ENCODE measurements at places on chromosomes 16 and 17.

DNA sequence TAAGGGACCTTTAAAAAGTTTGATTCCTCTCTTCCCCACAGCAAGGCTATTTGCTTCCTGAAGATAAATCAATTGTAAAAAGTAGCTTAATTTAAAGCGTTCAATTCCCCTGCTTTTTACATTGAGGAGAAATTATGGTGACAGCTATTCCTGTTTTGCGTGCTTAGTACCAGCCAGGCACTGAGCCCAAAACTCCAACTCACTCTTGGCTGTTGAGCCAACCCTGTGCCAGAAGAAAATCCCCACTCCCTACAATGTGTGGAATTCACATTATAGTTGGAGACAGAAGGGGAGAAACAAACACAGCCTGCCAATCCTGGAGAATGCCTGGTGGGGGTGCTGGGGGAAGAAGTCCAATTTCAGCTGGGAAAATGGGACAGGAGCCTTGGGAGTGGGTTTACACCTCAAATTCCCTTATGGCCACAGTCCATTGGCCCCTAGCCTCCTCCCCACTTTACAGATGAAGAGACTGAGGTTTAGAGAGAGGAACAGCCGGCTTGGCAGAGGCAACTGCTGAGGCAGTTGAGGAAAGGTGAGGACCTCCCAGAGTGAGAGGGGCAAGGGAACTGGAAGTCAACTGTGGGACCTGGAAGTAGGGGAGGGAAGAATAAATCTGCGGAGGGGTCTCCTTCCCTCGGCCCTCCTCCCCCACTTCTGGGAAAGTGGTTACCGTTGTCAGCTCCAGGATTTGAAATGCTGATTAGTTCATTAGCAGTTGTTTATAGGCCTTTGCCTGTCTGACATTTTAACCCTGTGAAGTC, 26.1 kb downstream of the CDH1 start:
- no peak for DNase-seq

DNA sequence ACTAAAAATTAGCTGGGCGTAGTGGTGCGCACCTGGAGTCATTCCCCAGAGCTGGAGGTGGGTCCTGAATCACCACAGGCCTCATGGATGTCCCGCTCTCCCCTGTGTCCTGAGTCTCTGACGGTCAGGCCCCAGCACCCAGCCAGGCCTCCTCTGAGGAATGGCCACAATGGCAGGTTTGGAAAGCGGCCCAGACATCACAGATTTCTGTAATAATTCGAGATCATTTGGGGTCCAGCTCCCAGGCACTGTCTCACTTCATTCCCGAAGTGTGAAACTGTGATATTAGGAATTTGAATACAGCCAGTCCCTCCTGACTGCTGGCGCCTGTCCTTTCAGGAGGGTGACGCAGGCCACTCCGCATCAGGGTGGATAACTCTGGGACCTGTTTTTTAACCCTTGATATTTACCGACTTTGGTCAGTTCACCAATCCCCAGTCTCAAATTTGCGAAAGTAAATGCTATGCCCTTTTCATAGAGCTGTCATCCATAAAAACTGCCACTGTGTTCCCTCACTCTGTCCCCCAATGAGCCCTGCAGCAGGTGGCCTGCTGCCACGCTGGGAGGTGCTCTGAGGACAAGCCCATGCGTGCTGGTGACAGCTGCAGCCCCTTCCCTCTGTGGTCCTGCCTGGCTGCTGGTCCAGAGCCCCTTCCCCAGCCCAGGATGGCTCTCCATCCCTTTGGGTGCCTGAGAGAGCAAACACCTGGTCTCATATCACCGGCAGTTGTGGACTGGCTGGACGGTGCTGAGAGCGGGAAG, 28.3 kb upstream of the RPTOR start:
- DNase-seq: no peak

DNA sequence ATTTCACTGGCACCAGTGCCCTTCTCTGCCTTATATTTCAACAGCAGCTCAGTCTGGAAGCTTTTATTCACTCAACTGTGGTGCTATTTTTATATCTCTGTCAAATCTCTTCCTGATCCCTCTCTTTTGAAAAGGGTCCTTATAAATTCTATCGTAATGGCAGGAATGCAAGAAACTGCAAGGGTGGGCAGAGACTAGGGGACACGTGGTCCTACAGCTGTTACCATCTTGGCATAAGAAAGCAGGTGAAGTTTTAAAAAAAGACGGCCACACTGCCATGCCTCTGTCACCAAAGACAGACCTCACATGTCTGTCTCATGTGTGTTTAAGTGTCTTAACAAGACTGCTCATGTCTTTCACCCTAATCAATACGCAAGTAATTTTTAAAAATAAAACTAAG, 368.4 kb upstream of the CDH11 start:
- DNase-seq: no peak

GRCh38 chr16:11675561-11676511, 7.6 kb downstream of the SNN start:
- DNase-seq: peak; percentile 44

DNA sequence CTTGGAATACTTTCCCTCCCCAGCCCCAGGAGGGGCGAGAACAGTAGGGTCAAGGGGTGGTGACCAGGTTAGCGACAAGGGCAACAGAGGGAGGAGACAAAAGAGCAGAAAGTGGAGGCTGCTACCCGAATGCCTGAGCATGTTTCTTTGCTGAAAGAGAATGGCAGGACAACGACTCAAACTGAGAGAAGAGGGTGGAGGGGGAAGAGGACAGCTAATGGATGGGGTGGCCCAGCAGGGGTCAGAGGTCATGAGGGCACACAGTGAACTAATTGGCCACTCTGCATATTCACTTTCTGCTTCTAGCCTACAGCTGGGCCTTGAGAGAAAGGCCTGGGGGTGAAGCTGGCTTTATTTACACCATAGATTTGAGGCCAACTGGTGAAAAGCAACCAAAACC, 19.1 kb upstream of the DDX52 start:
- DNase-seq: no peak

DNA sequence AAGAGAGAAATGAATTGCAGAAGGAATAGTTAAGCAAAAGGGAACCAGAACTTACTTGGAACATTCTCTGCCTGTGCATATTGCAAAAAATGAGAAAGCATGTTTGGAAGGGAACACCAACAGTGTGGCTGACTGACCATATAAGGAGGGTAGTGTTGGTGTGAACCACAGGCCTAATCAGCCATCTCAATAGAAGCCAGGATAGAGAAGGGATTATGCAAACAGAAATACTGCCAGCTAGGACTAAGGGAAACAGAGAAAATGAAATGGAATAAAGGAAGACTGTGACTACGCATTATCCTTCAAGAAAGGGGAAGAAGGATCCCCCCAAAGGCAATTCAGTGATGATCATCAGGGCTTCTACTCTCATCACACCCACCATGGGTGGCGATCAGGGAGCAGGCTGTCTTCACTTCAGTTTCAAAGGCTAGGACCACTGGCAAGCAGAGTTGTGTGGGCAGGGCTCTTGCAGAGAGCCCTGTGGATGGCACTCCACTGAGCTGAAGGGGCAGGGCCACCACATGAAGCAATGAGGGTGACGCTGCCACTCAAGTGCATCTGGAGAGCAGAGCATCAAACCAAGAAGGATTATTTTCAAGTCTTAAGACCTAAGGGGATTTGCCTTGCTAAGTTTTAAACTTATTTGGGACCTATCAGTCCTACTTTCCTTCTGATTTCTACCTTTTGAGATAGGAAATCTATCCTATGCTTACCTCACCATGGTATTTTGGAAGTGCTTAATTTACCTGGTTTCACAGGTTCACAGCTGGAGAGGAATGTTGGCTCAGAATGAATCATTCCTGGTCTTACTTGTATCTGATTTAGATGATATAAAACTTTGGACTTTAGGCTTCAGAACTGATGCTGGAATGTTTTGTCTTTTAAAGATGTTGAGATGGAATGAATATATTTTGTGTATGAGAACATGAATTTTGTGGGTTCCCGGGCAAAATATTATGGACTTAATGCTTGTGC, 140.5 kb downstream of the SSH2 start:
- DNase-seq: no peak

DNA sequence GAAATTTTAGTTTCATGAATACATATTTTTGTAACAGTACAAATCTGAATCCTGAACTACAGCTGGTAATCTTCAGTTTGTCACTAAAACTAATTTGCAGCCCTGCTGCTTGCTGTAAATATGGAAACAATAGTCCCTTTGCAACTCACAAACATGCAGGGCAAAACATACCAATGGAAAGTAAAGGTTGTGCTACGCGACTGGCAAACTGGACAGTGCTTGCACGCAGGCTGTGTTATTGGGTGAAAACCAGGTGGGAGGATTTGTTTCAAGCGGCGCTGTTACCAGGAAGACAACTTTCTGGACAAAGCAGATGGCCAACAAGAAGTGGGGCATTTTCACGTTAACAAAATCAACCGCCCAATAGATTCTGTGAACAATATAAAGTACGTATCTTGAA, 93.5 kb downstream of the CDYL2 start:
- no peak for DNase-seq

DNA sequence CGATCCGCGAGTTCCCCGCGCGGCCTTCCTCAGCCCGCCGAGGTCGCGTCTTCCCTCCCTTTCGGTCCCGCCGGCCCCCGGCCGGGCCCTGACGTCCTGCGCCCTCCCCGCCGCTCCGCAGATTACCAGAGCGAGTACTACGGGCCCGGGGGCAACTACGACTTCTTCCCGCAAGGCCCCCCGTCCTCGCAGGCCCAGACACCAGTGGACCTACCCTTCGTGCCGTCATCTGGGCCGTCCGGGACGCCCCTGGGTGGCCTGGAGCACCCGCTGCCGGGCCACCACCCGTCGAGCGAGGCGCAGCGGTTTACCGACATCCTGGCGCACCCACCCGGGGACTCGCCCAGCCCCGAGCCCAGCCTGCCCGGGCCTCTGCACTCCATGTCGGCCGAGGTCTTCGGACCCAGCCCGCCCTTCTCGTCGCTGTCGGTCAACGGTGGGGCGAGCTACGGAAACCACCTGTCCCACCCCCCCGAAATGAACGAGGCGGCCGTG, 5.4 kb downstream of the LHX1 start:
- DNase-seq: no peak

GRCh38 chr16:78697426-78697825, 598.0 kb downstream of the WWOX start:
- DNase-seq: no peak

- DNase-seq: no peak
Measured at GRCh38 chr16:22183901-22184614, 21.8 kb downstream of the SDR42E2 start.

- DNase-seq: no peak
Measured at GRCh38 chr16:11480634-11481033, 106.1 kb downstream of the LITAF start.

DNA sequence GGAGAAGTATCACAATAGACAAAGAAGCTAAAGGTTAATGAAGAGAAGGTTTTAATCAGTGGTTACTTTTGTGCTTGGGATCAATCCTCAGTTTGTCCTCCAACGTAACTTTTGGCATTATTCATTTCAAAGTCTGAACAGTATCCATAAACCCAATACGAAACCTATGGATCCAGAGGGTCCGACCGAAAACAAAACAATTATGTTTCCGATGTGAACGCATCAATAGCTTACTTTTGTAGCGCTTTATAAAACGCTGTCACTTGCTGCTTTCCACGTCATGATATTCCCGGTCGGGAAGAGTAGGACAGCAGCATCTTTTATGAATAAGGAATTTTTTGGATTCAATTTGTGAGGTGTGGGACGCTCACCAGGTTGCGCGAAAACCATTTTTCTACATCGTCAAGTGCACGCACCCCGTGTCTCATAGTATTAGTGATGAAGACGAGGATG, 383.8 kb downstream of the ZFHX3 start:
- DNase-seq: no peak

GRCh38 chr16:71894229-71894920, 956 bp upstream of the IST1 start:
- peak; percentile 37 for DNase-seq

DNA sequence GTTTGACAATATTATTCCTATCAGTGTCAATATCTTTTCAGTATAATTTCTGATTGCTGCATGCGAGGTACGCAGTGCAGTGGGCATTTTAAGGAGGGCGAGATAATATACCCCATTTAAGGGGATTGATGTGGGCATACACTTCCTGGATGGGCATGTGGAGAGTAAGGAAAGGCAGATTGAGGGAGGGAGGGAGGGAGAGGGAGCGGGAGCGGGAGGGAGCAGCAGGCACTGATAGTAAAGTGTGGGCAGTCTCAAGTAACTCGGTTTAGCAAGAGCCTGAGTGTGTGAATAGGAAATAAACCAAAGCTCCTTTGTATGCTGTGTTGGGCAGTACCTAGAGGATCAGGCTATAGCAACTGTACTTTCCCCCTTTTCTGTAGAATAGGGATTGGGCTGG, 5.1 kb downstream of the BPTF start:
- DNase-seq: no peak

GRCh38 chr17:40608061-40608581, 39.5 kb downstream of the SMARCE1 start:
- DNase-seq: no peak

- DNase-seq: no peak
Measured at GRCh38 chr16:1542533-1542932, 9.1 kb downstream of the TMEM204 start.

DNA sequence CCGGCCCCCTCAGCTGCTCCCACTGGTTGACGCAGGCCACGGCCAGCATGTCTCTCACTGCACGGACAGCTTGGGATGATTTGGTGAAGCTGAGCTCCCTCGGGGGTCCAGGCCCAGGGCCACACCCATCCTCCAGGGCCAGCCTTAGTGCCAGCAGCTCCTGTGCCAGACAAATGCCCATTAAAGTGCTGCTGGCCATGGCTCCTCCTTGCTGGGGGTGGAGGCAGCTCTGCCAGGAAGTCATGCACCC, 2.5 kb downstream of the TRIM47 start:
- DNase-seq: no peak

GRCh38 chr17:75785016-75785890, 647 bp downstream of the UNK start:
- peak; percentile 90 for DNase-seq

DNA sequence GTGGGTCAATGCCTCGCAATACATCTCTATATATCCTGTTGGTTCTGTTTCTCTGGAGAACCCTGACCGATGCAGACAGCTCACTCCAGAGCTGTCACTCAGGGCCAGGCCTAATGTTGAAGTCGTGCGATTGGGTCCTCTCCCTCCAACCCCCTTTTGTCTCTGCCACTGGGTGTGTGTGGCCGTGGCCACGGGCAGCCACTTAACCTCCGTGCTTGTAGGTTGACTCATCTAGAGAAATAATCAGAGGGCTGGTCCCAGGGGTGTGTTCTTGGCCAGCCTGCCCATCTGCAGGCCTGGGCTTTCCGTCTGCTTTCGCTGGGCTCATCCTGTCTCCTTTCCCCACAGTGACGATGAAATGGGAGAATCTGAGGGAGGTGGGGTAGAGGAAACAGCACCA, 7.4 kb downstream of the ADAD2 start:
- DNase-seq: no peak

- DNase-seq: no peak
Measured at GRCh38 chr17:5254414-5254813, 19.8 kb upstream of the SCIMP start.
